Erythroblast (primary cell): ENCODE measurements at places on chromosomes 6 and 20.

GRCh38 chr6:110799189-110799588 lies 16.1 kb downstream of the CDK19 start:
- DNase-seq, result no peak

DNA sequence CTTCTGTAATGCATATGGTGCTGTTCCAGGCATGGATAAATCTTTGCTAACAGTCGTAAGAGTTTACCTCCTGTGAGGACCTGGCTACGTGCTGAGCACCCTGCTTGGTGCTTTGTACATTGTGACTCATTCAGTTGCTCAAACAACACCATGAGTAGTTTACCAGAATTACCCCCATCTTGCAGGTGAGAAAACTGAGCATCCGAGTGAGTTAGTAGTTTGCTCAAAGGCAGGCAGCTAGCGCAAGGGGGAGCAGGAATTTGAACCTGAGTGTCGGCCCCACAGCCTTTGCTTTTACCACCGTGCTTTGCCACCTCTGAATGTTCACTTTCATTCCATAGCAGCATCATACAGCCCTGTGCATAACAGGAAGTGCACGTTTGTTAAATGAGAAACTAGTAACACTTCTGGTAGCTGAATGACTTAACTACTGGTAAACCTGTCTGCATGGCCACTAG lies 121.9 kb downstream of the MTHFD1L start:
- no peak for DNase-seq

DNA sequence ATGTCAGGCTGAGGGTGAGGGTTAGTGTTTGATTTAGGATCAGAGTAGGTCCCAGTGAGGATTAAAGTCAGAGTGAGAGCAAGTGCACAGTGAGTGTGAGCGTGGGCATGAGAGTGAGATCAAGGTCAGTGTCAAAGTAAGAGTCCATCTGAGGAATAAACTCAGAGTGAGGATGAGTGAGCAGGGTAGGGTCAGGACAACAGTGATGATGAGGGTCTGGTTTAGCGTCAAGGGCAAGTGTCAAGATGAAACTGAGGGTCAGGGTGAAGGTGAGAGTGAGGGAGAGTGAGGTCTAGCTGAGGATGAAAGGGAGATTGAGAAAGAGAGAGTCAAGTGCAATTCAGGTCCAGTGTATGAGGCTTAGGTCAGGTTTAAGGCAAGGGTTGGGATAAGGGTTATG lies 7.7 kb upstream of the ZNF343 start:
- no peak for DNase-seq

DNA sequence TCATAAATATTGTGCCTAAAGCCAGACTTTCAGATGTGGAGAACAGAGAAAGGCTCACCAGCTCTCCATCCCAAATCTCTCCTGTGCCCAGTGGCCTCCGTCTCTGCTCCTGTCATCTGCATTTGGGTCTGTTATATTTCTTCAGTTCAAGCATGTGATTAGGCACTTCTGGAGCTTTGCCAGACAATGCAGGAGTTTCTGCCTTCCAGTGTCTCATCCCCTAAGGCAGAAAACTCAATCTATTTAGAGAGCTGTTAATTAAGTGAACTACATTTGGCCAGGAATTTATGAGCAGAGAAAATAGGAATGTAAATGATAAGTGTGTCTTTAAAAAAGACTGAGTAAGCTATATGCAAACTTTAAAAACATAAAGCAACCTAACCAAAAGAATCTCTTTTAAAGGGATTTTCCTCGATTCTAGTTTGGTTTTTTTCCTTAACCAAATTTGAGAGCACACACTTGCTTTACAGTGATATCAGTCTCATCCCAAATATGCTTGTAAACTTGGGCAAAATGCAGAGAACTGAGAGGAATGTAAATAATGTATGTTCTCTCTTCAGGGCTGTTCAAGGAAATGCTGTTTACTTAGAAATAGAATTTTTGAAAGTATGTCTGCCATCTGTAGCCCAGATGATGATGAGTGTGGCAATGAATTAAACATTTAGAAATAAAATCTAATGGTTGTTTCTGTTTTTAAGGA lies 113.9 kb downstream of the ELOVL4 start:
- DNase-seq, result no peak

- DNase-seq, result no peak
These were observed 188.8 kb downstream of the DLL1 start for GRCh38 chr6:170102038-170102437.

DNA sequence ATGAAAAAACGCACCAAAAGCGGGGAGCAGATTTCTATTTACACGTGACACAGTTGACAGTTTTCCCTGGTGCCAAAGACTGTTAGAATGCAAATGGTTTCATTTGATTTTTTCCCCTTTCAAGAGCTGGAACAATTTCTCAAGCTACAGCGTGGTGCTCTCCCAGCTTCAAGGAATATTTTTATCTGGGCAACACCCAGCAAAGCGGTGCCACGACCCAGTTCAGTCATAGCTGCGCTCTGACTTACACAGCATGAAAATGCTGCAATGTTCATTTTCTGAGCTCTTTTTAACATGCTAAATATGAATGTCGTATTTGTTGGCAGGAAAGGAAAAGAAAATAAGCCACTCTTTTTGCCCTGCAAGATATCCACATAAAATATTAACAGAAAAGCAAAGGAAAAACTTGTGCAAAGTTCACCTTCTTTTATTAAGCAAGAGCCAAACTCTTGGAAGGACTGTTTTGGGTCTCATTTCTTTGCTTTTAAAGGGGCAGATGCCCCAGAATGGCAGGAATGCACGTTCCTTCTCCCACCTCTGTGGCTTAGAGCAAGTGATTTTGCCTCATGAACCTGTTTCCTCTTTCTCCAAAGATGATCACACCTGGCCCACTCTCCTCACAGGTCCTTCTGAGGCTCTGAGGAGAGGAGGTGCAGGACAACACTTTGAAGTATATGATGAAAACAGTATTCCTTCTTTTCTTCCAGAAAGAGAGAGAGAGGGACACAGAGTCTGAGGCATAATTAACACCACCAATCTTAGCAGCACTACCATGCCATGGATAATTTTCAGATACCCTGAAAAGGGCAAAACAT lies 47.0 kb downstream of the TTI1 start:
- no peak for DNase-seq

DNA sequence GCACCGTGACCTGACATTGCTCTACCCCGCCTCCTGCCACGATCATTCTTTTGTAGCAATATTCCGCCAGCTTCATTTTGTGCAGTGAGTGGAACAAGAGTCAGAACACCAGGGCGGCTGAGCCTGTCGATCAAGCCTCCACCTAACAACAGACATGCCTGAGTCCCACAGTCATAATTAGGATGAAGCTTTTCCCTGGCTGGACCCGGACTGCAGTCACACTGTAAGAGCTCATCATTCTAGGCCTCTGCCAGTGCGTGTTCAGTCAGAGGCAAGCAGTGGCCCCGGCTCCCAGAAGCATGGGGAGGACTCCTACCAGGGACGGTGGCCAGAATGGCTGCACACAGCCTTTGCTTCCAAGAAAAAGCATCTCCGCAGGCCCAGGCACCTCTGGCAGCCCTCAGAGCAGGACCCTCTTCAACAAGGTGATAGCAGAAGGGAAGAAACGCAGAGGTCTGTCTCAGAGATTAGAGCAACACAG lies 23.2 kb upstream of the UNC93A start:
- DNase-seq, result no peak

DNA sequence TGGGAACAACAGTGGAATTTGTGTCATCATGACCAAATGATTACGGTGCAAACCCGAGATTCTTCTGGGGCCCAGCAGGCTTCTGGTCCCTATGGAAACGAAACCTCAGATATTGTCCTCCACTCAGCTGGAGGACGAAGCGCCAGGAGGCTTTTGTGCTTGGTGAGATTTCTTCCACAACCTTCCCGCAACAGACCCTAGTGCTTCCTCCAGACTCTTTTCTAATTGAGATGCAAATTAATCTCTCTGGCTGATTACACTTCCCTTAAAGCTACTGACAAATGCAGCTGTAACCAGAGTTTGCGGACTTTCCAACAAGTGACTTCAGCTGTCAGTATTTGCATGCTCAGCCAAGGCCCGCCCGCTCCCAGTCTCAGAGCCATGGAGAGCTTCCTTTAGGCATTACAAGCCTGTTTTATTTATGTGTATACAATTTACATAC lies 96.0 kb downstream of the INSM1 start:
- DNase-seq, result no peak

GRCh38 chr6:145028144-145028818 lies 707.0 kb downstream of the EPM2A start:
- peak; percentile 36 for DNase-seq

GRCh38 chr6:19892260-19892659 lies 55.1 kb downstream of the ID4 start:
- DNase-seq, result no peak

GRCh38 chr6:43926634-43927531 lies 156.9 kb downstream of the VEGFA start:
- peak; percentile 94 for DNase-seq

DNA sequence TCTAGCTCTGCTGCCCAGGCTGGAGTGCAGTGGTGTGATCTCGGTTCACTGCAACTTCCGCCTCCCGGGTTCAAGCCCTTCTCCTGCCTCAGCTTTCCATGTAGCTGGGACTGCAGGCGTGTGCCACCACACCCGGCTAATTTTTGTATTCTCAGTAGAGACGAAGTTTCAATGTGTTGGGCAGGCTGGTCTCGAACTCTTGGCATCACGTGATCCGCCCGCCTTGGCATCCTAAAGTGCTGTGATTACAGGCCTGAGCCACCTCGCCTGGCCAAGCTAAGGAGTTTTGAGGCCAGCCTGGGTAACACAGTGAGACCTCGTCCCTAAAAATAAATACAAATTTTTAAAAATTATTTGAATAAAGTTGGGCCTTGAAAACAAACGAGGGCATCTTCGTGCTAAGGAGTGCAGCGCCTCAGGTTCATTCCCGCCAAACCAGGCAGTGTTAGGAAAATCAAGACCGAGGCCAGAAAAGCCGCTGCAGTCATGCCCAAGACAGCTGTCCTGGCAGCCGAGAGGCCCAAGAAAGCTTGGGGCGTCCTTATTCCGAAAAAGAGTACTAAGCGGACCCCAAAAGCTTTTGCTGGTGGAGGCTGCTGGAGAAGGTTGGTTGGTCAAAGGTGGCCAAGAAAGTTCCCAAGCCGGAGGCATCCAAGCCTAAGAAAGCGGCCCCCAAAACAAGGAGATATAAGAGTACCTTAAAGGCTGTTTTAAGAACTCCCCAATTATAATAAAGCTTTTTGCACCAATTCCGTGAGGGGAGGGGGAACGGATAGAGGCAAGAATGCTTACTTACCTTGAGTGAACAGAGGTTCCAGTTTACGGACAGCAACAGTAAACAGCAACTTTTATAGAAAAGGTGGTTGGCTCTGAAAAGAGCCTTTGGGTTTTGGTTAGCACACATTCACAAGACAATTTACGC lies 109.0 kb downstream of the HFE start:
- peak; percentile 81 for DNase-seq

GRCh38 chr6:14591998-14592397 lies 474.4 kb downstream of the CD83 start:
- DNase-seq, result no peak

- DNase-seq, result peak; percentile 66
These were observed 3.2 kb upstream of the DEF6 start for GRCh38 chr6:35294308-35294945.

DNA sequence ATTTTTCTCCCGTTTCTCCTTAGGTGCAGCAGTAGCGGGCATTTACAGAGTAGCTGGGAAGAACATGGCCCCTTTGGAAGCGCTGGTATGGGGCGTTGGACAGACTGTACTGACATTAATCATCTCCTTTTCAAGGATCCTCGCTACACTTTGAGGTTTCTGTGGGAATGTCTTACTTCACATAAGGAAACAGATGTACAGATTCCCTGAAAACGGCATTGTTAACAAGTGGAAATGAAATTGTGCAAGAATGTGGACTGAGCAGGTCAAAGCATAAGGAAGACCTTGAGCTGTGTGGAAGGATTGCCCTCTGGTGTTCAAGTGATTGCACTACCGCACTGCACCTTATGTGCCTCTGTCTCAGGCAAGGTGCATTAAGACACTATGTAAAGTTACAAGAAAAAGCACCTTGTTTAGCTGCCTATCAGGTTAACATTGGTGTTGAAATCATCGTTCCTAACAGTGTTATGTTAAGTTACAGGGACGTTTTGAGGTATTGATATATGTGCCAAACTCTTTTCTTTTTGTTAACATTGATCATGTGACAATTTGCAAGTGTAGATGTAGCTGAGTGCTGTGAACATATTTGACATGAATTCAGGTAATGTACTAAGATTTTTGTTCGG lies 38.0 kb downstream of the TMEM170B start:
- peak; percentile 66 for DNase-seq

DNA sequence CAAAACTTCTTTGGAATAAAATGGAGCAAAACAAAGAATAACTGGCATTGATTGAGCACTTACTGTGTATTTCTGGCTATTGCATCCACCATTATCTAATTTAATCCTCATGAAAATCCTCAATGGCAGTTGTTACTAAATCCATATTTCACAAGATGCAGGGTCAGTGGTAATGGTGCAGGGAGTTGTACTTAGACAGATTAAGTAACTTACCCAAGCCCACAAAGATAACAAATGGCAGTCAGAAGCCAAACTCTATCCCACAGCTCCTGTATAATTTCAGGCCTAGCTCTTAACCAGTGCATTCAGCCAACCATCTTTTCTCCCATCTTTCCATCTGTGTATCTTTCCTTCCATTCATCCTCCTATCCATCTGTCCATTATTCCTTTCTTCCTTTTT lies 29.3 kb upstream of the SSTR4 start:
- DNase-seq, result no peak

DNA sequence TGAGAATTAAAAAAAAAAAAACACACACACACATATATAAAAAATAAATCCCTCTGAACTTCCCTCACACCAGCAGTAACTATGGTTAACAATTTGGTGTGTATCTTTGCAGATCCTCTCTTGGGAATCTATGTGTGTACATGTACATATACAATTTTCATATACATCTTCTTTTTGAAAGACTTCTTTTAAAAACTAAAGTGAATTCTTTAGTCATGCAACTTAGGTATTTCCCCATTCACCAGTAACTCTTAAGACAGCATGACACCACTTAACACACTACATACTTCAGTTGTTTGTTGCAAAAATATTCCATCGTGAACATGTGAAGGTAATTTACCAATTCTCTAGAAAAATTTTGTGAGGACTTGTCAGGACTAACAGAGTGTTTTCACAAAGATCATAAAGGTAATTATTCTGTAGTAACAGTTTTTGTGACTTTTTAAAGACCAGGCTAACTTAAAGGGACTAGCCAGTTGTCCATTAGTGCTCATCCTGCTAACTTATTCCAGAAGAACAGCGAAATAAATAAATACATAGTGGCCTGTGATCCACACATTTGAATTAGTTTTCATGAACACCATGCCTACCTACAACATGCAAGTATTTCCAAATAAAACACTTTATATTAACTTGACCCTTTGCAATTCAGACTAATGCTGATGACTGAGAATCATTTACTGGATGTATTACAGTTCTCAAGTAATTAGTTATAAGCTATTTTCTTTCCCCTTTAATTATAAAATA lies 12.1 kb downstream of the RBM39 start:
- no peak for DNase-seq

GRCh38 chr6:121868206-121868605 lies 432.8 kb downstream of the GJA1 start:
- DNase-seq, result no peak

- DNase-seq, result peak; percentile 42
These were observed 4.6 kb upstream of the REV3L start for GRCh38 chr6:111487661-111488060.
